ENCODE measurements at places on chromosomes 4 and X.

- no peak for DNase-seq
Measured at GRCh38 chr4:157221426-157221894, 932 bp downstream of the GRIA2 start.

DNA sequence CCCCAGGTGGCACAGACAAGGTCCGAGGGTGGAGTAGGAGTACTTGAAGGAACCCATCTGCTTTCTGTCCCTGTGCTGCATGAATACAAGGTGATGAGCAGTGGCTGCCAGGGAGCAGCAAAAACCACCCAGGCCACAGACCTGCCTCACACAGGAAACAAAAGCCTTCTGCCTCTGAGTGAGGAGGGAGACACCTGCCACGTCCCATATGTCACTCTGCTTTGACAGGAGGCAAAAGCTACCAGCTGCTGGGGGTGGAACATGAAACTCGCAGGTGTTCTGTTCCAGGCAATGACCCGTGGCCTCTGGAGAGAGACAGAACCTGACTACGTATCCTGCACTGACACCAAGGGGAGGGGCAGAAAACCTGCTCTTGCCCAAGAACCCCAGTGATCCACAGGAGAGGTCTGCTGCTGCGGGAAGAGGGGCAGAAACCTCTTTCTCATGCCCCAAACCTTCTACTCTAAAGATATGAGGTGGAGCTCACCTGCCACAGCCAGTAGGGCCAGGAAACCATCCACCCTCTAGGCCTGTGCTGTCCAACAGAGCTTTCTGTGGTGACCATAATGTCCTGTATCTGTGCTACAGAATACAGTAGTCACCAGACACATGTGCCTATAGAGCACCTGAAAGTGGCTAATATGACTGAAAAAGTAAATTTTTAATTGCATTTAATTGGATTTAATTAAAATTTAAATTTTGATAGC lies 172.9 kb downstream of the PRDM5 start:
- no peak for DNase-seq

DNA sequence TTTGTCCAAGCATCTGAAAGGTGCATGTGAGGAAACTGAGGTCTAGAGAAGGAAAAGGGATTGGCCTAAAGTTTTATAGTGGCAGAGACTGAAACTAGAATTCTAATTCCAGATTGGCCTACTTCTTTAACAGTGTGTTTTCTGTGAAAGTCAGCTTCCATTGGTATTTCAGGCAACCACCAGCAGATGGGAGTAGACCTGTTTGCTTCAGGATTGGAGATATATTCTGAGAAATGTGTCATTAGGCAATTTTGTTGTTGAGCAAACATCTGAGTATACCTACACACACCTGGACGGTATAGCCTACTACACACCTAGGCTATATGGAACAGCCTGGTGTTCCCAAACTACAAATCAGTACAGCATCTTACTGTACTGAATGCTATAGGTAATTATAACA lies 207.3 kb upstream of the RADX start:
- no peak for DNase-seq

DNA sequence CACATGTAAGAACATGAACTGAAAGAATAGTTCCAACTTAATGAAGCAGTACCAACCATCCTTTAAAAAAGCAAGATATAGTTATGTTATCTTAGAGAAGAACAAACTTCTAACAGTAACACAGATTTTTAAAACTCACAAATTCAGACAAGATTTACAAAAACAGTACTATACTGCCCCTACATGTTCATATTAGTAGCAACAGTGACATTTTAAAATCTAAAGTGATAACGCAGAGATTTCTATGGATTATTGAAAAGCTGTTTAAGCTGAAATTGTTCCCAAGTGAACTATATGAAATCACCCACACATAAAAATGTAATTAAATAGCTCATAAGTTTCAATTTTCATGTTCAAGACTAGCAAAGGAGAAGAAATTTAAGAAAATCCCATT lies 166.0 kb downstream of the FBXW7 start:
- DNase-seq: no peak

GRCh38 chr4:121219227-121219626 lies 55.1 kb upstream of the TNIP3 start:
- DNase-seq: no peak

GRCh38 chrX:54633641-54634040 lies 103.6 kb downstream of the GNL3L start:
- no peak for DNase-seq

DNA sequence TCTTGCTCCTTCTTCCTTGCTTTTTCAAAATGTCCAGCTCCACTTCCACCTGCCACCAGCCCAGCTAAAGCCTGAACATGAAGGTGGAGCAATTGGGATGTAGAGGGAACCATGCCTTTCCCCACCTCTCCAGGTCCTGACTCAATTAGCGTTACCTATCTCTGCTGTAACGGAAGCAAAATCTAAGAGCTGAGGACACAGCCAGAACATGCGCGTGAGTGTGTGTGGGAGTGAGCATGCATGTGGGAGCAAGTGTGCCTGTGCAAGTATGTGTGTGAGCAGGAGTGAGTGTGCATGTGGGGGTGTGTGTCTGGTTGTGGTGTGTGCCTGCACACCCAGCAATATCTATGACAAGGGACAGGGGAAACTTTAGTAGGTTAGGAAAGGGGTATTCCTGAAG lies 364.5 kb downstream of the MID1IP1 start:
- no peak for DNase-seq

GRCh38 chr4:67892905-67893304 lies 9.1 kb upstream of the TMPRSS11D start:
- no peak for DNase-seq

DNA sequence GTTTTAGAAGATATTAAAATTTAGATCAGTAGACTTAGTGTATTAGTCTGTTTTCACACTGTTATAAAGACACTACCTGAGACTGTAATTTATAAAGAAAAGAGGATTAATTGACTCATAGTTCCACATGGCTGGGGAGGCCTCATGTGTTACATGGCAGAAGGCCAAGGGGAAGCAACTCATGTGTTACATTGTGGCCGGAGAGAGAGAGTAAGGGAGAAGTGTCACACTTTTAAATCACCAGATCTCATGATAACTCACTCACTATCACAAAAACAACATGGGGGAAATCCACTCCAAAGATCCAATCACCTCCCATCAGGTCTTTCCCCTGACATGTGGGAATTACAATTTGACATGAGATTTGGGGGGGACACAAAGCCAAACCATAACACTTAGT lies 1159.7 kb upstream of the PCDH7 start:
- no peak for DNase-seq

DNA sequence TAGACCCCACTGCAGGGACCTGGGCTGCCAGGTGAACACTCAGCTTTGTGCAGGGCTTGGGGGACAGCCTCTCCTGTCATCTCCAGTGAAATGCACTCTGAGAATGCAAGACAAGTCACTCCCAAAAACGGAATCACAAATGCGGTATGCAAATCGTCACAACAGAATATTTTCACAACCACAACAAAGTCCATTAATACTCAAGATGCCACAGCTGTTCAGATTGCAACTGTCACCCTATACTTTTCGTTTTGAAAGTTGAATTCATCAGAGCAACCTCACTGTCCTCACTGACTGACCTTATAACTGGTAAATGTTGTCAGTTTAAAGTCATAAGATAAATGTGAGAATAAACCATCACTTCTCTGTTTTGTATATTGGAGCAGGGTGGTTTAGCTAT lies 16.6 kb downstream of the JAKMIP1 start:
- no peak for DNase-seq

DNA sequence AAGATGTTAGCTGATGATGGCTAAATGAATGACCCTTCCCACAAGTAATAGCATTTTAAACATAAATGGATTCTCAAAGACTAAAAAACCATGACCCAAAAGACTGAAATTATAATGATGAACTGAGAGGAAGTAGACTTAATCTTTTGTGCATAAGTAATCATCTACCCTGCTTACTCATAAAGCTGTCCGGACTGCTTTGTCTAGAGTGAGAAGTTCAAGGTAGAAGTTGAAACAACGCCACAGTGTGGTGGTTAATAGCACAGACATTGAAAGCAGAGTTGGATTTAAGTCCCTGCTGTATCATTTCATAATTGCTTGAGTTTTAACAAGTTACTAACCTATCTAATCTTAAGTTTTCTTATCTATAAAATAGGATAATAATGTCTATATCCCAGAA lies 346.6 kb downstream of the CENPC start:
- no peak for DNase-seq

DNA sequence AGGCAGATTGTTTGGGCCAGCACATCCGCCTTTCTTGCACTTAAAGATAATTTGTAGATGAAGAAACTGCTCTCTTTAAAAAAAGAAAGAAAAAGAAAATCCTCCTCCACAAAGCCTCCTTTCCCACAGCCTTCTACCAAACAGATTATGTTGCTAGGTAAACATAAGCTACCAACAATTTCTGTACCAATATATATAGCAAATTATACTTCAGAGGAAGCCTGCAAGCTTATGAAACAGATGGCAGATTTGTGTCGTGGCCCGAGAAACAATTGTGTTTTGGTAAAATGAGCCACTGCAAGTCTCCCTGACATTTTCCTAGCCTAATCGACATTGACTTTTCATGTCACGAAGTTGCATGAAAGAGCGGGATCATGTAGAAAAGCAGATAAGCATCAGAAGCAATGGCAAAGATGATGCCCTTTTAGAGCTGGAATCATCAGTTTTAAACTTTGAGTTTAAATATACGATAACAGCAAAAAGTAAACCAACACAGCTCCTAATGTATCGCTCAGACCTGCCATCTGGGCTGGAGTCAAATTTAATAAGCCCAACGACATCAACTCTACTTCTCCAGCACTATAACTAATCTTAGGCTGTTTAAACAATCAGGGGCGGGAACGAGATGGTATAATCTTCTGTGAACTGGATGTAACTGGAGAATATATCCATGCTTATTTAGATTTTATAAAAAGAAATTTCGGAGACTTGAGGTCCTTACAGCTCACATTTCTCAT lies 94.9 kb upstream of the PLAC1 start:
- no peak for DNase-seq

DNA sequence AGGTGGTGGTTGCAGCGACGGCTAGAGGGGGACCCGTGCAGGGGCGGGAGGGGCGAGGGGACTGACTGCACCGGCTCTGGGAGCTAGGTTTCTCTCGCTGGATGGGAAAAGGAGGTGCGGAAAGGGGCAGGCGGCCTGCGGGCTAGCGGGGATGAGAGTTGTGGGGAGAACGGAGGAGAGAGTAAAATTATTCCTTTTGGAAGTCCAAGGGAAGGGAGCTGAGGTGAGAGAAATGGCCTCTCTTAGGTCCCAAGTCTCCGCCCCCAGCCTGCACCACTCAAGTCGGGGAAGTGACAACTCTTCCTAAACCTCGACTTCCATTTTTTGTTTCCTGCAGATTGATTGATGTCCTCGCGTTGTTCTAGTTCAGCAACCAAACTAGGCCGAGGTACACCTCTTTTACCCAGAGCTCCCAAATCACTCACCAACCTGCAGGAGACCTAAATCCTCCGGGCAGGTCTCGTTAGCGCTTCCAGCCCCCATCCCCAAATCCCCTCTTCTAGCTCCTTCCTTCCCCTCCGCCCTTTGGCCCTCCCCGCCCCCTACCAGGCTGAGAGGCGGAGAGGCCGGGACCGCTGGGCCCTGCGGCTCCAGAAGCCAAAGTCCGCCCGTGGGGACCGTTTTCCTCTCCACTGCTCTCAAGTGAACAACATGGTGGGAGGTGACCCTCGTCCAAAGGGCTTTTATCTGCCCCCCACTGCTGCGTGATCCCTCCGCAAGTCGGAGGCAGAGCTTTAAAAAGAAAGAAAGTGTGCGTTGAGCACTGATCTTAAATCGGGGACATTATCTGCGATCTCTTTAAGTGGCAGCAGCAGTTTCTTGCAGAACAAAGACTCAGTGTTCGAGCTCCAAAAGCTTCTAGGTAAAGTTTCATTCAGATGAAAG lies 7.3 kb downstream of the PITX2 start:
- DNase-seq: no peak

DNA sequence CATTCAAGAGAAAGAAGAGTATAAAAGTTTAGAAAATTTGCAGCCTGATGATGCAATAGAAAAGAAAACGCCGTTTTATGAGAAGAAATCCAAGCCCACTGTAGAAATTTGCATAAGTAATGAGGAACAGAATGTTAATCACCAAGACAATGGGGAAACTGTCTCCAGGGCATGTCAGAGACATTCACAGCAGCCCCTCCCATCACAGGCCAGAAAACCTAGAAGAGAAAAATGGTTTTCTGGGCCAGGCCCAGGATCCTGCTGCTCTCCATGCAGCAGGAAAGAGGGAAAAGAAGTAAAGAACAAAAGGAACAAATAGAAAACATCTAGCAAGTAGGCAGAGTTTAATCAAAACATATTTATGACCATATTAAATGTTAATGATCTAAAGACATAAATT lies 119.0 kb downstream of the ANKRD50 start:
- no peak for DNase-seq

DNA sequence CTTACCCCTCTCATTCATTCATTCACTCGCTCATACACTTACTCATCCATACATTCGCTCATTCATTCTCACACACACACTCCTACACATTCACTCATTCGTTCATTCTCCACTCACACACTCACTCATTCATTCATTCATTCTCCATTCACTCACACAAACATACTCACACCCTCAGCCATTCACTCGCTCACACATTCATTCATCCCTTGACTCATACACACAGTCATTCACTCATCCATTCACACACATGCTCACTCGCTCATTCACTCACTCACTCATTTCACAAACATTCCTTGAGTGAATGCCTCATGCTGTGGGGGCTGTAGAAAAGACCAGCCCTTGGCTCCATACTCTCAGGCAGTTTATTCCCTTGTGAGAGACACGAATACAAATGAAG lies 151.1 kb upstream of the MAMLD1 start:
- DNase-seq: no peak

- peak; percentile 48 for DNase-seq
Measured at GRCh38 chr4:87895964-87896621, 63.3 kb downstream of the MEPE start.

DNA sequence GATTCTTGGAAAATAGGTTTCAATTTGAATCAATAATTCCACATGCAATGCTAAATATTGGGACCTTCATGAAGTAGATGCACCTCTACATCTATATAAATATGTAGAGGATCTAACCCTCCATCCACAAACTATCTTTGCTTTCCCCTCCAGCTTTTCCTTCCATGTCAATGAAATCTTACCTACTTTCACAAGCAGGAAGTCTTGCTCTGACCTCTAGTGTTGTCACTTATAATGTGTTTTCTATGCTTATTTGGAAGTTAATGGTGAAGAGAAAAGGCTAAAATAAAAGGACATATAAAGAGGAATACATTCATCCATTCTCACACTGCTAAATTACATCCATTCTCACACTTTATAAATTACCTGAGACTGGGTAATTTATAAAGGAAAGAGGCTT lies 472.7 kb upstream of the DIAPH2 start:
- no peak for DNase-seq

DNA sequence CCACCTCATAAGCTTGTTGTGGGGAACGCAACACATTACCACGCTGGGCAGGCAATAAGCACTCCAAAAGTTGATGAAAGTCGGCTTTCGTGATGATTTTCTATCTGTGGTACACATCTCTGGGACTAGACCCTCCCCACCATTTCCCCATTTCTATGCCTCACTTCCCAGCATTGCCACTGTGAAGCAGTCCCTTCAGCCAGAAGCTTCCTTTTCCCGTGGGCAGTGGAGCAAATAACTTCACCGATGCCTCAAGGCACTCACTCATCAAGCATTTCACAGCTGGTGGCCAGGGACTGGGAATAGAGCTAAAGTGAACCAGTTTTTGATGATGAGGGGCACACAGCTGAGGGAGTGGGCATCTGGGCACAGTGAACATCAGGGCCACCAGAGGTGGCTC lies 18.9 kb downstream of the C4orf50 start:
- no peak for DNase-seq

All from stimulated activated CD4-positive, alpha-beta T cell treated with anti-CD3 and anti-CD28 coated beads, Interleukin-15, amount 100 ng/mL, for 24 hours (primary cell).